ENCODE measurements at places on chromosomes 11 and 22.

DNA sequence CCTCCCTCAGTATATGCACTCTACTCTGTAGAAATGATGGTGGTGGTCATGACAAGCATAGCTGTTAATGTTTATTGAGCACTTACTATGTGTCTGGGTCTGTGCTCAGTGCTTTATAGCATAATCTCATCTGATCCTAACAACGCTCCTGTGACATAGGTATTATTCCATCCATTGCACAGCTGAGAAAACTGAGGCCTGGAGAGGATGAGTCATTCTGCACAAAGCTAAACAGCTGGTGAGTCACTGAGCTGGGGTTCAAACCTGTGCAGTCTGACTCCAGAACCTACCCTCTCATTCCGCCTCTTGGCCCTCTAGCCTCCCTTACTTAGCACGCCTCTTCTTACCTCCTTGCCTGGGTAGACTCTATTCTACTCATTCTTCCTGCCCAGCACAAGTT, 41.7 kb downstream of the PRDM11 start:
- no peak for DNase-seq

GRCh38 chr11:119992171-119993051, 145.5 kb downstream of the TRIM29 start:
- DNase-seq: no peak

- DNase-seq: no peak
These were observed 9.0 kb downstream of the MB start for GRCh38 chr22:35608088-35608487.

- no peak for DNase-seq
These were observed 96.1 kb downstream of the MORC2 start for GRCh38 chr22:30872285-30873041.

DNA sequence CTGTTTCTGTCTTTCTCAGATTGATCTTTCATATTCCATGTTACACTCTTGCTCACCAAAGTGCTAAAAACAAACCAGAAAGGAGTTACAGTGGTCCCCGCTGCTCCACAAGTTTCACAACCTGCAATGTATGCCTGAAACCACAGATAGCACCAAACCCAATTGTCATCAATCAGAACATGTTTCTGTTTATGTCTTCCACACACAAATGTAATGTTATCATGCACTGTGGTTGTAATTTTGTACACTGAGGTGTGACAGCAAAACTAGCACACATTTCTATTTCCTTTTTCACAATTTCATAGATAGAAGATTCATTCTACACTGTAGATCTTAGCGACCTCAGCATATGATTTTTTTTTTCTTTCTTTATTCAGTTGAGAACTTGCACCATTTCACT, 1045.9 kb upstream of the RAG2 start:
- DNase-seq: no peak

DNA sequence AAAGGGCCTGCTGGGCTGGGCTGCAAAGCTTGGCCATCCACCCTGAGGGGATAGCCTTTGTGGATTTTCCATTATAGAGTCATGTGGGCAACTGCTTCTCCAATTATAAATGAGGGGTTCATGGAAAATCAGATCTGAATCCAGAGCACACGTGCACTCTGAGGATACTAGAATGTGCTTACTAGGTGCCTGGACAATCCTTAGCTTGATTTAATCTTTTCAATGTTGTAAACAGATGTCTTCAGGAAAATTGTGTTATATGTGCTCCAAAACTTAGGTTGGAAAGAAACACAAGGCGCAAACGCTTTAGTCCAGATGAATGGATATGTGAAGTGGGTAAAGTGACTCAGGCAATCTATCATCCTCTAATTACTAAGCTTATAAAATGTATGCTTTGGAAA, 92.0 kb downstream of the SLC17A6 start:
- no peak for DNase-seq

- no peak for DNase-seq
These were observed 81.4 kb downstream of the PPP6R3 start for GRCh38 chr11:68541991-68542390.

DNA sequence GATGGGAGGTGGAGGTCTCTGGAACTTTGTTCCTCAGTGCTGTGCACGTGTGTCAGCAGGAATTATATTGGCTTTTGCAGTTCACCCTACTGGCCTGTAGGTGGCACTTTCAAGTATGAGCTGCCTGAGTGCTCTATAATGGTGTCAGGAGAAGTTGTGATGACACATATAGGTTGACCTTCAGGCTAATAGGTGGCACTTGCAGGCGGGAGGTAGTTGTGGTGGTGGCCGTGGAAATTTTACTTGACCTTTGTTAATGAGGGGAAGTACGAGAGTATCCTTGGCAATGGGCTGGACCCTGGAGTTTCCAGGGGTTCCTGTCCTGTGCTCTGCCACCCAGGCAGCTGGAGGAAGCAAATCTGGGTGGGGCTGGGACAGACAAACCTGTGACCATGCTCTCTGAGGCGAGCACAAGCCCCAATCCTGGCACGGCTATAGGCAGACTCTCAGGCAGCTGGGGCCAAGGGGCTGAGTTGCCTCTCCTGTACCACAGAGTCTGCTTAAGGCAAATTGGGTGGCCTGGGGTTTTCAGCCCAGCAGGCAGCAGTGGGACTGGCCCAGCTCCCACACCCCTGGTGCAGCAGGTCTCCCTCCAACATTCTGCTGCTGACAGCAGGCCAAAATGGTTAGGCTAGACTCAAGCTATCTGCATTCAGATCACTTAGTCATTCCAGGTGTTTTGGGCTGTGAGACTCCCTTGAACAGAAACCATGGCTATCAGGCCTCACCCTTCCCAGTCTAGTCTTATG, 147.5 kb upstream of the CTSC start:
- DNase-seq: no peak

DNA sequence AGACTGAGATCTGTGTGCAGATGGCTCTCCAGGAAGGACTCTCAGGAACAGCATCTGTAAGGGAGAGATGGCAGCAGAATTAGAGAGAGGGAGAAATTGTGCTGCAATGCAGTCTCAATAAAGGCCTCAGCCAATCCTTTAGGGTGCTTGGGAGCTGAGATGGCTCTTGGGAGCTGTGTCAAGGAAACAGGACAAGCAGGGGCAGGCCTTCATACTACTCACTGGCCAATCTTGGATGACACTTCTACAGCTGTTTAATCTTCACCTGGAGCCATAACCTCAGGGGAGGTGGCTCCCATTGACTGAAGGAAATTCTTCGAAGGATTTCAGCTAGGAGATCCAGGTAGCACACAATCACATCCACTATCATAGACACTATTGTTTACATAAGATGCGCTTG, 10.0 kb downstream of the OR5B21 start:
- DNase-seq: no peak

- no peak for DNase-seq
These were observed 108.5 kb downstream of the CD44 start for GRCh38 chr11:35247428-35247827.

DNA sequence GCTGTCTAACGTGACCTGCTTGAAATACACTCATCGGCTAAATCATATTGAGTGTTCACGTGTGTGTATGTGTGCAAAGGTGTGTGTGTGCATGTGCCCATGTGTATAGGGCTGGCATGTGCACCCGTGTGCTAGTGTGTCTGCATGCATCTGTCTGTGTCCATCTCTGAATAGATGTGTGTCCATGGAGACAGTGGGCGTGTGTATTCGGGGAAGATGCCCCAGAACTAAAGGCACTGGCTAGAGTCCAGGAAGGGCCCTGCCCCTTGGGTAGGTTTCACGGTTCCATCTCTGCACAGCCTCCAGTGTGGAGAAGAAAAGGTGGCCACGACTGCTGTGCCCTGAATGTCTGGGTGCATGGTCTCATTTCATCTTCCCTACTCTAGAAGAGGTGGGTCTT, 220.3 kb downstream of the MN1 start:
- DNase-seq: no peak
